Mesothelial cell of epicardium (in vitro differentiated cells): ENCODE measurements at places on chromosomes 13 and 19. TPM values are rescaled to one million over a fixed set of nuclear protein-coding genes. Genes with fewer than 3 reads are reported as not detected.

GRCh38 chr13:113159701-113160100, 1.3 kb downstream of the PROZ start:
- no peak overlapping the region for H3K4me3 ChIP-seq
- H3K36me3 ChIP-seq, result no peaks in the 10 kb centered on the region
- no peak for DNase-seq
- peaks cover 7% of the 10 kb centered on the region for H3K4me1 ChIP-seq
- no peak overlapping the region for H3K27ac ChIP-seq
- H3K27me3 ChIP-seq, result peaks cover 37% of the 10 kb centered on the region

DNA sequence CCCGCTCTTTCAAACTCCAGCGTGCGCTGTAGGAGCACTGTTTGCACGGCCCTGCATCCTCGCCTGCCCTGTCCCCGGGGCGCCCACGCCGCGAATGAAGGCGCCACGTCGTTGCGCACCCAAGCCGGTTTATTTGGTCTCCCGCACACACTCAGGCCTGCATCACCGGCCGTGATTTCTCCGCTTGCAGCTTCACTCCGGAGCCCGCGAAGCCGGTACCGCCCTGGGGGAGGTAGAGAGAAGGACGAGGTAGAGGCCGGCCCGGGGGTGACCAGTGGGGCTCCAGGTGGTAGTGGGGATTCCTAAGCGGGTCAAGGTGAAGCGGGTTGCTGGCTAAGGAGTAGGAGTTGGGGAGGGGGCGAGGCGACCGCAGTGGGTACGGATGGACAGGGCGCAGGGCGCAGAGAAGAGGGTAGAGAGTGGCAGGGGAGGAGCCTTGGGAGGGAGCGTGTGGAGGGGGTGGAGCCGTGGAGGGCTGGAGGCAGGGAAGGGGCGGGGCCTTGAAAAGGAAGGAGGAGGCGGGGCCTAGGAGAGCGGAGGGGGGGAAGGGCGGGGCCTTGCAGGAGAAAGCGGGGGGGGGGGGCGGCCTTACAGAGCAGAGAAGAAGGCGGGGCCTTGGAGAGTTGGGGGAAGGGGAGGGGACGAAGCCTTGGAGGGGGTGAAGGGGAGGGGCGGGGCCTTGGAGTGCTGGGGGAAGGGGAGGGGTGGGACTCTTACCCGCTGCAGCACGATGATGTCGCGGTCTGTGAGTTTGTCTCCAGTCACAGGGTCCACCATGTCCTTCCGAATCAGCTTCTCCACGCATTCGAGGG, 24.6 kb downstream of the NOSIP start:
- no peak overlapping the region for H3K27ac ChIP-seq
- H3K27me3 ChIP-seq, result no peaks in the 10 kb centered on the region
- peaks cover 28% of the 10 kb centered on the region for H3K36me3 ChIP-seq
- DNase-seq, result no peak
- no peak overlapping the region for H3K4me3 ChIP-seq

- H3K36me3 ChIP-seq, result no peaks in the 10 kb centered on the region
- no peaks in the 10 kb centered on the region for H3K27me3 ChIP-seq
- H3K27ac ChIP-seq, result peak overlapping the region; percentile 91
- no peak overlapping the region for H3K4me3 ChIP-seq
- peaks cover 36% of the 10 kb centered on the region for H3K4me1 ChIP-seq
- no peak for DNase-seq
These were observed 10.8 kb upstream of the HSPH1 start for GRCh38 chr13:31172535-31172934.

DNA sequence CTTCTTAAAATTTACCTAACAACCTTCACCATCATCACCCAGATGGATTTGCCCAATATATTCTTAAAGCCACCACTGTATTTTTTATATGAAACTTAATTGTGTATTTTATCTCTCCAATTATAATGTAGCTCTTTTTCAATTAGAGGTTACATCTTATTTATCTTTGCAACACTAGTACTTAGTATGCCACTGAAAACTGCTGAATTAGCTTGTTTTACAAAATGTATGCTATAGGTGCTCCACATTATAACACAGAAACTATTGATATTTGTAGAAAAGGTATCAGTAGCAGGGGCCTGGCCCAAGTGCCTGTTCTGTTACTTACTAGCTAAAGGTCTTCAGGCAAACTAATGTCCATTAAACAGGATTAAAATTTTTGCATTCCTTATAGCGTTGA, 35.8 kb upstream of the PCDH17 start:
- H3K36me3 ChIP-seq, result no peaks in the 10 kb centered on the region
- H3K4me3 ChIP-seq, result no peak overlapping the region
- no peak overlapping the region for H3K27ac ChIP-seq
- H3K4me1 ChIP-seq, result no peaks in the 10 kb centered on the region
- DNase-seq, result no peak

ZNF723 gene
- not detected in 3 replicates for total RNA-seq

VN1R2 gene
- 0.20 TPM in 1 of 3 replicates, not detected in the others for total RNA-seq

GRCh38 chr19:30854661-30855060, 482.5 kb downstream of the ZNF536 start:
- no peak overlapping the region for H3K4me3 ChIP-seq
- peaks cover 6% of the 10 kb centered on the region for H3K4me1 ChIP-seq
- H3K27ac ChIP-seq, result no peak overlapping the region
- DNase-seq, result no peak
- peaks cover 2% of the 10 kb centered on the region for H3K27me3 ChIP-seq
- no peaks in the 10 kb centered on the region for H3K36me3 ChIP-seq

RFXAP gene
- 13.6 to 14.1 TPM (median 14.0 TPM) in 3 replicates for total RNA-seq

VSTM1 gene
- total RNA-seq, result not detected in 3 replicates

ZNF563 gene
- 3.9 to 5.0 TPM (median 4.5 TPM) in 3 replicates for total RNA-seq

SPACA4 gene
- not detected in 3 replicates for total RNA-seq

DNA sequence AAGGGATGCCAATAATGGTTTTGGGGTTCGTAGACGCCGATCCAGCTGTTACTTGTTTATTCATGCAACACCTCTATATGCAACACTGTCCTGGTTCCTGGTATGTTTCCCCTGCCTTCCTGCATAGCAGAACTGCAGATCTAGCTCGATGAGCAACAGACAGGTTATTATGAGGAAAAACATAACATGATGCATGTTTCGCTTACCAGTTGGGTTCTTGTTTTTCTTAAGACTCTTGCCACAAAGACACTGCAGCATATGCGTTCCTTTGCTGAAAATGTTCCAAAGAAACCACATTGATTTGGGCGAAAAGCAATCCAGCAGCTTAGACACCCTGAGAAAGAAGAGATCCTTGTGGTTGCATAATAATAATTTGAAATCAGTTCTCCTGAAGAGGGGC, 583 bp downstream of the FGF14 start:
- no peak for DNase-seq
- H3K36me3 ChIP-seq, result no peaks in the 10 kb centered on the region
- H3K27me3 ChIP-seq, result peaks cover 95% of the 10 kb centered on the region
- peaks cover 19% of the 10 kb centered on the region for H3K4me1 ChIP-seq

DNA sequence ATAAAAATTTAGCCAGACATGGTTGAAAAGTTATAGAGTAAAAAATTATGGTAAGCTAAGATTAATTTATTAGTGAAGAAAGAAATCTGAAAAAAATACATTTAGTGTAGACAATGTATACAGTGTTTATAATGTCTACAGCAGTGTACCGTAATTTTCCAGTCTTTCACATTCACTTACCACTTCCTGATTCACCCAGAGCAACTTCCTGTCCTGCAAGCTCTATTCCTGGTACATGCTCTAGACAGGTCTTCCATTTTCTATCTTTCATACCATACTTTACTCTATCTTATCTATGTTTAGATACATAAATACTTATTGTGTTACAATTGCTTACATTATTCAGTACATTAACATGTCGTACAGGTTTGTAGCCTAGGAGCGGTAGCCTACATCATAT, 1387.8 kb upstream of the ATXN8OS start:
- H3K27me3 ChIP-seq, result no peaks in the 10 kb centered on the region
- no peak for DNase-seq
- no peak overlapping the region for H3K4me3 ChIP-seq
- peaks cover 6% of the 10 kb centered on the region for H3K4me1 ChIP-seq

GRCh38 chr13:97440598-97441170, 6.7 kb downstream of the RAP2A start:
- H3K36me3 ChIP-seq, result peaks cover 3% of the 10 kb centered on the region
- DNase-seq, result no peak
- H3K4me1 ChIP-seq, result peaks cover 18% of the 10 kb centered on the region
- no peak overlapping the region for H3K4me3 ChIP-seq
- no peak overlapping the region for H3K27ac ChIP-seq

GRCh38 chr19:3761382-3762129, at the start of gene APBA3:
Gene APBA3 (minus strand): TSS chr19:3761692. CDS start chr19:3760264, 1,428 bp downstream.
- DNase-seq, result peak; percentile 90
- H3K36me3 ChIP-seq, result peaks cover 10% of the 10 kb centered on the region
- H3K4me1 ChIP-seq, result peaks cover 15% of the 10 kb centered on the region
- peak within 1 kb of the TSS; percentile 99 for H3K27ac ChIP-seq
- no peaks in the 10 kb centered on the region for H3K27me3 ChIP-seq
- H3K4me3 ChIP-seq, result peak within 1 kb of the TSS; percentile 97
